Activated B cell treated with CpG ODN at 0.5 μM for 24 hours (primary cell): ENCODE measurements at places on chromosomes 2 and 18. TPM values are rescaled to one million over a fixed set of nuclear protein-coding genes. Genes with fewer than 3 reads are reported as not detected.

DNA sequence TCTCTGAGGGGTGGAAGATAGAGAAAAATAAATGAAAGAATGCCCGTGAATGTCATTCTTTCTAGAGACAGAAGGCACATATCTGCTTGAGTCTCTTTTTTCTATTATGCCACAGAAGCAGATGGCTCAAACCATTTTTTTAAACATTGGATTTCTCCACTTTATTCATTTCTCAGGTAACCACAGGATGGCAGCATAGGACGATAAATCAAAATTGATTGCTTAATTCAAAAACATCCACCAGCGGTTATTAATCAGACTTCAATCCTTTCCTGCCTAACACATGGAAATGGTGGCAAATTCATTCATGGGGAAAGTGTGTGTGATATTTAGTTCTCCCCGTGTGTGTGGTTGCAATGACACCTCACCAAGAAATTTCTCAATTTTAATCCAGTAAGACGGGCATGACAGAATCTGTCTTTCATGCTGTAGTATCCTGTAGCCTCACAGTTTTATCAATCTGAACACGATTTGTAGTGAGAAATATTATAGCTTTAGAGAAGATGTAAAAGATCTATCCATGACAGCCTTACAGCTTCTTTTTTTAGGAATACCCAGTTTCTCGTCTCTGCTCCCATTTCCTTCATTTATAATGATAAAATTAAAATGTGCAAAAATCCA lies 72.2 kb downstream of the DSC3 start:
- no peak for DNase-seq

- DNase-seq = no peak
Measured at GRCh38 chr2:199851883-199852282, 891 bp upstream of the FTCDNL1 start.

GRCh38 chr18:53070788-53071187 lies 730.8 kb downstream of the DCC start:
- no peak for DNase-seq

AQP12B gene
- total RNA-seq = not detected in 2 replicates
